Activated naive CD8-positive, alpha-beta T cell treated with anti-CD3 and anti-CD28 coated beads for 36 hours (primary cell): ENCODE measurements at places on chromosomes 6 and 20. TPM values are rescaled to one million over a fixed set of nuclear protein-coding genes. Genes with fewer than 3 reads are reported as not detected.

Gene PRND
- not detected for total RNA-seq

Gene SYNE1
- total RNA-seq, result 21.9 TPM

Gene RALY
- total RNA-seq, result 148 TPM

DNA sequence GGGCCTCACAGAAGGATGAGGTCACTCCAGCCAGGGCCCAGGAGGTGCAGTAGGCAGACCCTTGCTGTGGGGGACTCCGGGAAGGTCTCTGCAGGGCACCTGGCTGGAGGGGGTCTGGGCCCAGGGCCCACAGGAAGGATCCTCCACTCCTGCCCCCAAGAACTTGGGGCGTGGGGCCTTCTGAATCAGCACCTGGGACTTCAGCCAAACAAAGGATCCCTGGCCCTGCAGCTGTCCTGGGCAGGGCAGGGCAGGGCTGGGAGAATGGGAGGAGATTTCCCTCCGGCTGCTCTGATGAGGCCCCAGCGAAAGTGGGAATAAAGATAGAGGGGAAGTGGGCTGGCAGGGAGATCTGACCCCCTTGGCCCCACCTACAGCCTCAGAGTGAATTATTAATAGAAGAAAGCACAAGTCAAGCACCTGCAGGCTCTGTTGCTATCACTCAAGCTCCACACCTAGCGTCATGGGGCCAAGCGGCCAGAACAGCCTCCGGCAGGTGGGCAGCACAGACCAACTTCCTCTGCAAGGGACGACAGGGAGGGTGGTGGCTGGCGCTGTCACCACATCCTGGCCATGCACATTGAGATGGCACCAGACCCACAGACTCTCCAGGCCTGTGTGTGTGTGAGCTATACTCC is 61.6 kb upstream of the MRPS10 start:
- peaks cover 40% of the 10 kb centered on the region for H3K4me1 ChIP-seq
- H3K4me3 ChIP-seq, result no peak overlapping the region
- peaks cover 11% of the 10 kb centered on the region for H3K36me3 ChIP-seq
- H3K27me3 ChIP-seq, result no peaks in the 10 kb centered on the region
- DNase-seq, result no peak

DNA sequence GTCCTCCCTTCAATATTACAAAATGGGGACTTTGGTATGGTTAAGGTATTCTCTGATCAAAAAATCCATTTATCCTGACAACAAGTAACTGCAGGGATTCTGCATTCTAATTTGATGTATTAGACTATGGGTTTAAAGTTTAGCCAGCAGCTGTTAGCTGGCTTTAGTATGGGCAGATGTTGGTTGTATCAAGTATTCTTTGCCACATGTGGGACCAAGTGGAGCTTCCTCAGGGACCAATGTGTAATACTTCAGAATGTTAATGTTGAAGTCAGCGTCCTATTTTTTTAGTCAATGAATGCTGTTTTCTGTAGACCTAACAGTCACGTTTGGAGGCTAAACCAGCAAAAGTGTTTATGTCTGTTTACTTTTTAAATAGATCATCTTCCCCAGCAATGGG is 41.4 kb downstream of the MOXD1 start:
- H3K4me1 ChIP-seq, result peaks cover 31% of the 10 kb centered on the region
- no peak overlapping the region for H3K27ac ChIP-seq
- H3K4me3 ChIP-seq, result no peak overlapping the region
- DNase-seq, result no peak
- peaks cover 4% of the 10 kb centered on the region for H3K36me3 ChIP-seq
- peaks cover 22% of the 10 kb centered on the region for H3K27me3 ChIP-seq

DNA sequence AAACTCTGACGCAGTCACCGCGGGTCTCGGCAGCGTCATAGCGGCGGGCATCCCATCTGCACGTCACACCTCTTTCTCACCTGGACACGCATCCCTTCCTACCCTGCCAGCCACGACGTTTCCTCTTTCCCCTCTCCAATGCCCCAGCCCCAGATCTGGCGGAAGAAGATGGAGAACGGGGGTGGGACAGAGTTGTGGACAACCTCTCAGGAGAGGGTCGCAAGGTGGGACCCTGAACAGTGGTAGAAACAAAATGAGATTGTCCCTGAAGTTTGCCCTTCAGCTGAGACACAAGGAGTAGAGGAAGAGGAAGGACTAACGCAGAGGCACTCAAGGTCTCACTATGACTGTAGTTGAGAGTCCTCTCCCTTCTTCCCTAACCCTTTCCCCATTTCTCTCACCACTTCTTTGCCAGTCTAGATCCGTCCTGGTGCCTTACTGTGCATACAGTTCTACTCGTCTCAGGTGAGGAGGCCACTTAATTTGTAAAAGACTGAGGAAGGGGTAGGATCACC is 562 bp downstream of the TRIM39 start:
- H3K4me3 ChIP-seq, result peak overlapping the region; percentile 82
- peaks cover 42% of the 10 kb centered on the region for H3K4me1 ChIP-seq
- peak overlapping the region; percentile 89 for H3K27ac ChIP-seq
- no peak for DNase-seq
